Airway epithelial cell (primary cell): ENCODE measurements at places on chromosomes 2 and 18. TPM values are rescaled to one million over a fixed set of nuclear protein-coding genes. Genes with fewer than 3 reads are reported as not detected.

Gene RTP5
- total RNA-seq, result not detected in 2 replicates

Gene SIX3
- total RNA-seq, result not detected in 2 replicates

Gene ZBTB7C
- 2.6 and 3.5 TPM in 2 replicates for total RNA-seq

Gene PGAP1
- total RNA-seq, result 6.3 and 7.8 TPM in 2 replicates

Gene RAB11FIP5
- total RNA-seq, result 21.1 and 25.2 TPM in 2 replicates

Gene PKDCC
- 0.78 TPM in 1 of 2 replicates, not detected in the other for total RNA-seq

Gene CYP1B1
- 53.8 and 56.9 TPM in 2 replicates for total RNA-seq

Gene SYT4
- total RNA-seq, result not detected in 2 replicates

Gene CACNB4
- 0.21 and 0.33 TPM in 2 replicates for total RNA-seq

Gene IL37
- not detected in 2 replicates for total RNA-seq

Gene UGT1A7
- 0.37 and 0.49 TPM in 2 replicates for total RNA-seq

Gene FRZB
- total RNA-seq, result 0.21 TPM in 1 of 2 replicates, not detected in the other

Gene CAMKMT
- total RNA-seq, result 7.7 and 11.6 TPM in 2 replicates

Gene ANKRD62
- total RNA-seq, result not detected in 2 replicates
